ENCODE measurements at places on chromosomes 4 and X.

DNA sequence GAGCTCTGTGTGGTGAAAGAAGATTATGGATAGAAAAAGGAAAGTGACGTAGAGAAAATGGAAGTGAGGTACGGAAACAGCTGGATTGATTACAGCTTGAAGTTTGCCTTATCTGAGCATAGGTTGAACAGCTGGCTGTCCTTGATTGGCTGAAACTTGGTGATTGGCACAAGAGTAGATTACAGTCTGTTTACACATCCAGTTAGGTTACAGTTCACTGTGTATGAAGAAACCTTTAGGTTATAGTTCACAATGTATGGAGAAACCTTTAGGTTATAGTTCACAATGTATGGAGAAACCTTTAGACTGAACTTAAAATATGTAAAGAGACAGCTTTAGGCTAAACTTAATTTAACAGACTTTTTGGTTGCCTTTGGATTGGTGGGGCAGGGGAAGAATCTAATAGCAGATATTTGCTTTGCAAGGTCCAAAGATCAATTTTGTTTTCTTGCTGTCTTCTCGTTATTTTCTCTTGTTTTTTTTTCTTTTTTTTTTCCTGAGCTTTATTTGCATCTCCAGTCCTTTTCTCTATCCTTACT is 15.6 kb upstream of the ART3 start:
- DNase-seq: no peak

DNA sequence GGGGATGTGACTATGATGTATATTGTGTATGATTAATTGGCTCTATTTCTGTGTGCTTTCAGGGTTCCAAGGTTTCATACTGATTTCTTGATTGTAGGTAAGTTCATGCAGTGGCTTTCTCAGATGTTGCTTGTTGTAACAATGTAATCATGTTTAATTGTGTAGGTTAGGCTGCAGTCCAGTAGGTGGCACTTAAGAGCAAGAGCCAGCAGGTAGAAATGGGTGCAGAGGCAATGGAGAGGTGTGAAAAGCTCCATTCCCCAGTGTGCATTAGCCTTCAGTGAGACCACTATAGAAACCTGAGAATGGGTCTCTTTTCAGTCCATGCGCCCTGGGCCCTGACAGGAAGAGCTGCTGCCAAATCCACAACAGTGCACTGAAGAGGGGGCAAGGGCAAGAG is 28.2 kb downstream of the DCAF12L2 start:
- DNase-seq: no peak

- DNase-seq: no peak
Observed at GRCh38 chrX:155968326-155968661, 29.2 kb upstream of the IL9R start.

DNA sequence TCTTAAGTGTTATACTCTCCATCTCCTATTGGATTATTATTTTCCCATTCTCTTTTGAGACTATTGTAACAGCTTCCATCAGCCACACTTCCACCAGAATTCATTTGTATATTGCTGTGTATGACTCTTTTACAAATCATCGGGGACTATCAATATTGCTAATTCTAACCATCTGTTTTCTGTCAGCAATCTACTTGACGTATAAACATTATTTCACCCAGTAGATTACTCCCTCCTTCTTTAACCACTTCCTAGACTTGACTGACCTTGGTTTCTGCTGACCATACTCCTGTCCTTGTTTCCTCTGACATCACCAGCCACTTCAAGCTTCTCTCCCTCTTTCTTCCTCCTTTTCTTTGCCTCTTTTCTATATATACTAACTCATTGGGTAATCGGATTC is 402.9 kb downstream of the PCDH18 start:
- DNase-seq: peak; percentile 23

Measured in choroid plexus epithelial cell (primary cell).